CD4-positive, alpha-beta T cell treated with Interferon gamma for 1 hour (primary cell): ENCODE measurements at places on chromosomes 1 and 21.
A peak's percentile ranks its signal among the peaks of the same experiment; 100 is the strongest.

DNA sequence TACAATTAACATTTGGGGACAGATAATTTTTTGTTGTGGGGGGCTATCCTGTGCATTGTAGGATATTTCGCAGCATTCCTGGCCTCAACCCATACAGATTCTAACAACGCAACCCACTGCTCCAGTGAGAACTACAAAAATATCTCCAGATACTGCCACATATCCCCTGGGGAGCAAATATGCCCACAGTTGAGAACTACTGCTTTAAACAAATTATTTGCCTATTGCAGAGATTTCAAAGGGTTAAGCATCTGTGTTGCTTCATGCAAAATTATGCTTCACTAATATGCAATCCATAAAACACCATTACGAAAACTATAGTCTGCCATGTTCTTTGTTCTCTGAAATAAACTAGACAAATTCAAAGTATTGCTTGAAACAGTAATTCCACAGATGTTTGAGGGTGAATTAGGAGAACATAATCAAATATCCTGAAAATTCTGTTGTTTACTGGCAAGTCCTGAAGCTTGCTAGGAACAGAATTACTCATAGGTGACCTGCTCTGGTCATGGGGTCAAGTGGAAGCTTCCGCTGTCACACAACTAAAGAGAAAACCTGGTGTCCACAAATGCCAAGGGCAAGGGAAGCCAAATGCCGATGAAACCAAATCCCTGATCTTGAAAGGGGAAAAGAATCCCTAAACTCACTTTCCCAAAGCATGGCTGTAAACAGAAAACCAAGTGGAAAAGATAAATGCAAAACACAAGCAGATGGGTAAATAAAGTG, 149.4 kb downstream of the RERE start:
- DNase-seq: no peak

- DNase-seq: no peak
Observed at GRCh38 chr1:84025966-84026365, 27.0 kb upstream of the TTLL7 start.

DNA sequence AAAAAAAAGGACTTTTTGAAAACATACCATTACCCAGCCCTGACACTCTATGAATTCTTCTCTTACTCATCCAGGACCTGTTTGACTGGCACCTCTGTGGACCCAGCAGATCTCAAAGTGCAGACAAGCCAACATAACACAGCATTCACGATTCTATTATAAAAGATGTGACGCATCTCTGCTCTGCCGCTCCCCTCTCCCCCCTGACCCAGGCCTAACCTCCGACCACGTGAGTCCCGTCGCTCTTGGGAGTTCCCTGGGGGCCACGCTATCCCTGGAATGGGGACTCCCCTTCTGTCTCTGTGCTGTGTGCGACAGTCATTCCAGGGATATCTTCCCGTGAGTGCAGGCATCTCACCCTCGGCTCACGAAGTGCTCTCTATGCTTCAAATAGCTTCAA, 21.1 kb downstream of the LRRC38 start:
- no peak for DNase-seq

- DNase-seq: no peak
Observed at GRCh38 chr21:36542312-36543101, 62.6 kb upstream of the CLDN14 start.

DNA sequence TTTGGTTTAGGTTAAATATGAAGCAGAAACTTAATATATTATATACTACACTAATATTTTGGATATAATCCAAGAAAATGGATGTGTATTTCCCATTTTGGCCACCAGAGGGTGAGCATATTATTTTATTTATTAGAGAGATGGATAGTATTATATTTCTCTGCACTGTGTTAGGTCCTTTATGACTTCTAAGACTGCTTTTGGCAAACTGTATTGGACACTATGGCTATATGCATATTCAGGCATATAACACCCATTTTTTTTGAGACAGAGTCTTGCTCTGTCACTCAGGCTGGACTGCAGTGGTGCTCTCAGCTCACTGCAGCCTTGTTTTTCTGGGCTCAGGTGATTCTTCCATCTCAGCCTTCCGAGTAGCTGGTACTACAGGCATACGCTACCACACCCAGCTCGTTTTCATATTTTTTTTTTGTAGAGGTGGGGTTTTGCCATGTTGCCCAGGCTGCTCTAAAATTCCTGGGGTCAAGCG, 17.8 kb upstream of the PGM1 start:
- DNase-seq: no peak

- peak; percentile 1 for DNase-seq
Observed at GRCh38 chr1:69648486-69648885, 80.8 kb downstream of the LRRC7 start.

- DNase-seq: no peak
Observed at GRCh38 chr21:38847556-38847955, 41.8 kb downstream of the ETS2 start.

GRCh38 chr1:232404981-232405731, 224.8 kb downstream of the SIPA1L2 start:
- no peak for DNase-seq

DNA sequence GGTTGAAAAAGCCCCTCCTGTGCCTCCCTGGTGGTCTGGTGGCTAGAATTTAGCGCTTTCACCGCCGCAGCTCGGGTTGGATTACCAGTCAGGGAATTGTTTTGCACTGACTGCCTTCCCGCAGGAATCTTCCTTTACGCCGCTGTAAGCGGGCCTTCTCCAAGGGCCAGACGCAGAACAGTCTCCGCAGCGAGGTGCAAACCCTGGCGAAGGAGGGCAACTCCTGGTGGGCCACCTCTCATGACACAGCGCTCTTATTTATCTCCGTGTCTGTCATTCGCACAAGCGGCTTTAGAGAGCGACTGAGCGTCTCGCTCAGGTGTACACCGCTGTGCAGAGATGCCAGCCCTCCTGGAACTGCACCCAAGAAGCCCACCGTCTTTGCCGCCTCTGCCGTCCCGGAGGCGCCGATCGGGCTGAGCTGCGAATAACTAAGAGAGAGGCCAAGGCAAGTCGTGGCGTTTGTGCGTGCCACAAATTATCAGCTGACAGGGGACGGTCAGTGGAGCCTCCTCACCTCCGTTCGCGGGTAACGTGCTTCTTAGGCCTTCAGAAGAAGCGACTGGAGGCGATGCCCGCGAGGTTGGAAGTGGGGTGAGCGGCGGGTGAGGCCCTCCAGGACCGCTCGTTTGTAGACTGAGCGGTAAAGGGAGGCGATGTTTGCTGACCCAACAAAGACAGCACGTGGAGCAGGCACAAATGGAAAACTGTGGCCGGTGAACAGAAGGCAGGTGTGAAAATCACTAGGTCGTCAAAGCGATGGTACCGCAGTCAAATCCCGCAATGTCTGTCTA, 93.5 kb downstream of the PRKAB2 start:
- no peak for DNase-seq

- no peak for DNase-seq
Observed at GRCh38 chr1:21586222-21586621, 77.0 kb downstream of the ALPL start.

GRCh38 chr21:42049578-42050430, 21.3 kb upstream of the UMODL1 start:
- DNase-seq: no peak

GRCh38 chr21:28269173-28269572, 723.5 kb downstream of the LTN1 start:
- no peak for DNase-seq

DNA sequence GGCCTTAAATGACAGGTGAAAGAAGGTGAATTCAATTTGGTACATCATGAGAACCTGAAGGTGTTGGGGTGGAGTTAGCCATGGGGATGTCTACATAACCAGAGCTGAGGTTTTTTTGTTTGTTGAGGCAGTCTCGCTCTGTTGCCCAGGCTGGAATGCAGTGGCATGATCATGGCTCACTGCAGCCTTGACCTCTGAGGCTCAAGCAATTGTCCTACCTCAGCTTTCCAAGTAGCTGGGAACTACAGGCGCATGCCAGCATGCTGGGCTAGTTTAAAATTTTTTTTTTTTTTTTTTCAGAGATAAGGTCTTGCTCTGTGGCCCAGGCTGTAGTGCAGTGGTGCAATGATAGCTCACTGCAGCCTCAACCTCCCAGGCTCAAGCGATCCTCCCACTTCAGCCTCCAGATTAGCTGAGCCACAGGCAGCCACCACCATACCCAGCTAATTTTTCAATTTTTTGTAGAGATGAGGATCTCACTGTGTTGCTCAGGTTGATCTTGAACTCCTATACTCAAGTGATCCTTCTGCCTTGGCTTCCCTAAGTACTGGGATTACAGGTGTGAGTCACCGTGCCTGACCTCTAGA, 1.9 kb upstream of the MPZ start:
- DNase-seq: no peak

DNA sequence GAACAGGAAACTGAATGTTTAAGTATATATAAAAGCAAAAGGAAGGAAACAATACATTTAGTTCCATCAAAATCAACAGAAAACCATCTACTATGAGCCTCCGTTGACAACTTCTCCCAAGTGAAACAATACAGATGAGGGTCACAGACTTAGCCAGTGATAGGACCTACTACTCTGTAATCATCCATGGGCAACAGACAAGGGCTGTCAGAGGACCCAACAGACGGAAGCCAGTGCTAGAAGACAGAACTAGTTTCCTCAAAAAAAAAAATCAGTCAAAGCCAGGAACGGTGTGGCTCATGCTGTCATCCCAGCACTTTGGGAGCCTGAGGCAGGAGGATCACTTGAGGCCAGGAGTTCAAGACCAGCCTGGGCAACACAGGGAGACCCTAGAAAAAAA, 20.6 kb downstream of the RERE start:
- DNase-seq: no peak

GRCh38 chr1:218671573-218671972, 326.4 kb downstream of the TGFB2 start:
- no peak for DNase-seq

DNA sequence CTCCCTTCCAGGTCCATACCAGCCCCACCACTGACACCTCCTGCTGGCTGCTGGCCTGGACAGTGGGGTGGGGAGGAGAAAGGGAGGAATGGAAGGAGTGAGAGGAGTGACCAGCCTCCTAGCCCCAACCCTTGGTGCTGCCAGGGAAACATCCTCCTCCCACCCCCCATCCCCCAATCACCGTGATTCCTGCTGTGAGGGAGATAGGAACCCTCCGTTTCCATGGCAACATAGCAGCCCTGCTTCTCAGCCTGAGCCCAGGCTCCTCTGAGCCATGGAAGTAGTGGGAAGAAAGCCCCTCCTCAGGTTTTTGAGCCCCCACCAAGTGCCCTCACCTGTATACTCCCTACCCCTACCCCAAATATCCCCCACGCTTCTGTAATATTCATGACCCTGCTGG, 44.4 kb upstream of the SCMH1 start:
- no peak for DNase-seq

- peak; percentile 14 for DNase-seq
Observed at GRCh38 chr1:67166196-67166595, at the start of gene IL23R. Gene IL23R, plus strand, starts transcription at chr1:67166454. Its CDS starts 1,667 bp downstream, at chr1:67168121.

- no peak for DNase-seq
Observed at GRCh38 chr1:39272027-39272797, 67.7 kb downstream of the MACF1 start.

- DNase-seq: no peak
Observed at GRCh38 chr1:31208361-31208945, 31.2 kb downstream of the NKAIN1 start.

- DNase-seq: no peak
Observed at GRCh38 chr21:14559102-14559501, 13.0 kb upstream of the SAMSN1 start.

GRCh38 chr1:191043066-191043465, 565.4 kb upstream of the BRINP3 start:
- no peak for DNase-seq

DNA sequence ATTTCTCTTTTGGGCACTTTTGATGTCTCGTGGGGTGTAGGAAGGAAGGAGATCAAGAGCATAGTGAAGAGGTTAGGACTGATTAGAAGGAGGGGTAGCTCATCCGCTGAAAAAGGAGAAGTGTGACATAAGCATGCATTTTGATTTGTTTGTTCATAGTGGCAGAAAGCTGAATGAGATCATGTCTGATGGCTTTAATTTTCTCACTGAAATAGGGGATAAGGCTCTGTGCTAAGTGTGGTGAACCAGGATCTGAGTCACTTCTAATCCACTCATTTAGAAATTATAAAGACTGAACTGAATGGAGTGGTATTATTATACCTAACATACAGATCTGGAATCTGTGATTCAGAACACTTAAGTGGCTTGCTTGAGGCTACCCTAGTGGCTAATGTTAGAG, 344.5 kb downstream of the PDE4B start:
- no peak for DNase-seq

GRCh38 chr1:182674346-182675246, 9.8 kb downstream of the RGS8 start:
- no peak for DNase-seq

- no peak for DNase-seq
Observed at GRCh38 chr1:78370356-78370755, 120.4 kb upstream of the PTGFR start.

DNA sequence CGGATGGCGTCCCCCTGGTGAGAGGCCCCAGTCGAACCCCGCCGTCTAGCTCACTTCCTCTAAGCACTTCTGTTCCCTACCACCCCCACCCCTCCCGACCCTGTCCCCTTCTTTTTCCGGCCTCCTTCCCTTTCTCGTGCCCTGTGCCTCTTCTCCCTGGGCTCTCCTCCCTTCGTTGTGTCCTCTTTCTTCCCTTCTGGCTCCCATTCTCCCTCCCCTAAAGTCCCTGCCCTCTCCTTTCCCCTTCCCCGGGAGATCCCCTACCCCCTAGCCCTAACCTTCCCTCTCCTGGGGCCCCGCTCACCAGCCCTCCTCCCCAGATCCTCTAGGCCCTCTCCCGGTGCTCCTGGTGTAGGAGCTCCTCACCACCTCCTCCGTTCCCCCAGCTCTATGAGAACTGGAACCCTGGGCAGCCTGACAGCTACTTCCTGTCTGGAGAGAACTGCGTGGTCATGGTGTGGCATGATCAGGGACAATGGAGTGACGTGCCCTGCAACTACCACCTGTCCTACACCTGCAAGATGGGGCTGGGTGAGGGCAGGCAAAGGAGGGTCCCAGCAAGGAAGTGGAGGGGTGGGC, 15.9 kb downstream of the BCAN start:
- no peak for DNase-seq

GRCh38 chr1:31483012-31483946, 70.3 kb downstream of the SERINC2 start:
- DNase-seq: peak; percentile 57

DNA sequence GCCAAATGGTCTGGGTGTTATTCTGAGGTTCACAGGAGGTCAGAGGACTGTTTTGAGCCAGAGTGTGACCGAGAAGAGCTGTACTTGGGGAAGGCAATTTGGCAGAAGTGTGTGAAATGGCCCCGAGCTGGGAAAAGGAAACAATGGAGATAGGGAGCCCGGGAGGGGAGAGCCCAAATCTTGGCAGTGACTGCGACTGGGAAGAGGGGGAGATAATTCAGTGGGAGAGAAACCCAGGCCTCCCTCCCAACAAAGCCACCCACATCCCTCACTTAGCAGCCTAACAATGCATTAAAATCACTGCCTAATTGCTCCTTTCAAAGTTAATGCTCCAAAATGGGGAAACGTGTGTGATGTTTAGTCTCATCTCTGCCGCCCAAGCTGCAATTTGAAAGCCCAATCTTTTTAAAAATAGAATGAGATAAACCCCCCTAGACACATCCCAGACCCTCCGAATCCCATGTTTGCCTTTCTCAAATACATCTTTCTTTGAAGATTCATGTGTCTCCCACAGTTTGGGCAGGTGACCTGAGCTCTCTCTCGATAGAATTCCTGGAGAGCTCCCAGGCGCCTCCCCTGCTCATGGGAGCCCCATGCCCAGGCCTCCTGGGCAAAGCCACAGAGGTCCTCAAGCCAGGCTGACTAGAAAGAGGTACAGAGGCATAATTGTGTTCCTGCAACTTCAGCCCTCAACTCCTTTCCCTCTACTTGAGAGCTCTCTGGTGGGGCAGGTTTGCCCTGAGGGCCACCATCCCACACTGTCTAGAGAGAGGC, 17.3 kb downstream of the LRRC52 start:
- no peak for DNase-seq

- no peak for DNase-seq
Observed at GRCh38 chr1:100511058-100511457, 26.9 kb upstream of the GPR88 start.

GRCh38 chr1:206685334-206685768, 646 bp downstream of the MAPKAPK2 start:
- peak; percentile 31 for DNase-seq
